Neural progenitor cell (in vitro differentiated cells): ENCODE measurements at places on chromosomes 16 and 17.

DNA sequence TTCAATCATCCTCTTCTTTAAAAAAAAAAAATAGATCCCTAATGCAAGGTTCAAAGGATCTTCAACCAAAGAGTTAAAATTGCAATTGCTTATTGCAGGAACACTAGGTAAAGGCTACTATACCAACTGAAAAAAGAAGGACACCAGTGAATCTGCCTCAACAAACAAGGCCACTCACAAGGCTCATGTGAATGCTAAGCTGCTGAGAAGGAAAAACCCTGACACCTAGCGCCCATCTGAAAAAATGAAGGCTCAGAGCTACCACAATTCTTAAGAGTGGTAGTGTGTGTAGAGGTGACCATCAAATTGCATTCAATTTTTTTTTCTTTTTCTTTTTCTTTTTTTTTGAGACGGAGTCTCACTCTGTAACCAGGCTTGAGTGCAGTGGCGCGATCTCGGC, 201.6 kb upstream of the C17orf78 start:
- peak; percentile 65 for DNase-seq

DNA sequence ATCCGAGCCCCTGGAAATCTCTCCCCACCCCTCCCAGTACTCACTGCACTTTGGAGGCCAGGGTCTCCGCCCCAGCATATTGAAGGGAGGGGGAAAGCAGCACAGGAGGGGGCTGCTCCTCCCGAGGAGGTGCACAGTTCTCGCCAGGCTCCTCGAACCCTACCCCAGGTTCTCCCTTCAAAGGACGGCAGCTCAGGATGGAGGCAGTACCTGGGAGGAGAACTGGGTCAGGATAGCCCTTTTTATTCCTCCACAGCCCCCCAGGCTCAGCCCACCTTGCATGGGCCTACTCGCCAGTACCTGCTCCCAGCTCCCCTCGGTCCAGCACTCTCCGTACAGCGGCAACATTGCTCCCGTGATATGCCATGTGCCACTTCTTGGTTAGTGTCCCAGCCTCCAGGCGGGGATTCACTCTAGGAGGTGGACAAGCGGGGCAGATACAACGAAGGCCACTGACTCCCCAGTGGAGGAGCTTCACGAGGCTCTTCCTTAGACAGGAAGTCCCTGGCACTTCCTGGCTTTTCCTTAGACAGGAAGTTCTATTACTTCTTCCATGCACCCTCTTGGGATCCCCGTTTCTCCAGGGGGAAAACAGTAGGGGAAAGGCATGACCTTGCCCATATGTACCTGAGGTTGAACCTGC, 2.1 kb upstream of the GPS2 start:
- no peak for DNase-seq

GRCh38 chr16:75263963-75264445, 12.6 kb upstream of the BCAR1 start:
- DNase-seq = no peak

GRCh38 chr16:67675579-67675935, 8.9 kb downstream of the C16orf86 start:
- DNase-seq = no peak

DNA sequence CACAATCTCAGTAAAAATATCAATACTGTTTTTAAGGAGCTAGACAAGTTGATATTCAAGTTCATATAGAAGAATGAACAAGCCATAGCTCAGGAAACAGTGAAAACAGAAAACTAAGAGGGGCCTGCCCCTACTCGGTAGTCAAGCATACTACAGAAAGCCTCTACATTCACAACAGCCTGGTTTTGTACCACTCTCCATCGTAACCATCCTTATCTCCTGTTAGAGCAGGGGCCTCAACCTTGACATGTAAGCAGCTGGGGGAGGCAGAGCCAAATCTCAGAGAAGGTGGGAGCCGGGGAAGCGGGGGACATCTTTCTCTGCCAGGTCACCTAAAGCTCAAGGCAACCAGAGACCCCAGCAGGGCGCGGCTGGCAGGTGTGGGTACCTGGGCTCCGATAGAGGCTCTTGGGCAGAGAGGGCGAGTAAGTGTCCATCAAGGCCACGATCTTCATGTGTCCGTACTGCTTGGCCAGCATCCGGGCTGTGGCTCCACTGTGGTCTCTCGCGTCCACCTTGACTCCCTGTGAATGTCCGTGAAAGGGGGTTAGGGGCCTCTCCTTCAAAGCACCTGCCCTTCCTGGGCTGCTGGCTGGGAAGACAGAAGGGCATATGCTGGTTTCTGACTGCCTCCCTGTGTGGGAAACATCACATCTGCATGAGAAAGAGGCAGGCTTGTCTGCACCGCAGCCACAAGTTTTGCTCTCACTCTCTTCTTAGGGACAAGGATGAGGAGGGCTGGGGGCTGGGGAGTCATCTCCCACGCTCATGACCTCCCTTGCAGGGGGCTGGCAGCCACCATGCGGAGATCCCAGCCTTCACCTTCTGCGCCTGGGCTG, 20.2 kb downstream of the ANKS3 start:
- no peak for DNase-seq

DNA sequence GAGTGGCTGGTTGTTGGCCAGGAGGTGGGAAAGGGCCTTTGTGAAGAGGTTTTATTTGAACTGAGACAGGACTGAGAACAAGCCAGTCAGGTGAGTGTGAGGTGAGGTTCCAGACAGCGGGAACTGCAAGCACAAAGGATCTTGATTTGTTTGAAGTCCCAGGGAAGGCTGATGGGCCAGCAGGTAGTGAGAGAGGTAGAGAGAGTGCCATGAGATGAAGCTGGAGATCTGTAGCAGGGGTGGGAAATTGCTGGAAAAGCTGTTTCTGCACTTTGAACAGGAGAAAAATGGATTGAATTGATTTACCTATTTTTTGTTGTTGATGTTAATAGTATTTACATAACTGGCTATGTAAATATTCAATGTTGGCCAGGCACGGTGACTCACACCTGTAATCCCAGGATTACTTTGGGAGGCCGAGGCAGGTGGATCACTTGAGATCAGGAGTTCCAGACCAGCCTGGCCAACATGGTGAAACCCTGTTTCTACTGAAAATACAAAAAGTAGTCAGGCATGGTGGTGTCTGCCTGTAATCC, 7.7 kb upstream of the DCTPP1 start:
- no peak for DNase-seq

GRCh38 chr16:50862818-50863643, 121.1 kb downstream of the CYLD start:
- DNase-seq = no peak

DNA sequence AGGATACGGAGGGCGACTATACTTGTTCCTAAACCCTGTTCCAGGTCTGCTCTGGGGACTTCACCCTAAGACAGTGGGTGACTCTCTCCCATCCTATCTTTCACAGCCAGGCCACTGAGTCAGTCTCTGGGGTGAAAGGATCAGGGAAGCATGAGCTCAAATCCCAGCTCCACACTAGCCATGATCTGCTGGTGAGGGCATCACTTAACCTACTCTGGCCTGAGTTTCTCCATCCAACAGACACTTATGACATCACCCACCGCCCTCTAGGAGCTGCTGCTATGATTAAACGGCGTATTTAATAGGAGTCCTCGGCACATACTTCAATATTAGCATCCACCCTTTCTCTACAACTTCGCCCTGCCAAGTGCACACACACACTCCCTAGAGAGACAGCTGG, 10.1 kb downstream of the GAST start:
- no peak for DNase-seq

GRCh38 chr16:57255686-57256415, 10.8 kb downstream of the ARL2BP start:
- no peak for DNase-seq

DNA sequence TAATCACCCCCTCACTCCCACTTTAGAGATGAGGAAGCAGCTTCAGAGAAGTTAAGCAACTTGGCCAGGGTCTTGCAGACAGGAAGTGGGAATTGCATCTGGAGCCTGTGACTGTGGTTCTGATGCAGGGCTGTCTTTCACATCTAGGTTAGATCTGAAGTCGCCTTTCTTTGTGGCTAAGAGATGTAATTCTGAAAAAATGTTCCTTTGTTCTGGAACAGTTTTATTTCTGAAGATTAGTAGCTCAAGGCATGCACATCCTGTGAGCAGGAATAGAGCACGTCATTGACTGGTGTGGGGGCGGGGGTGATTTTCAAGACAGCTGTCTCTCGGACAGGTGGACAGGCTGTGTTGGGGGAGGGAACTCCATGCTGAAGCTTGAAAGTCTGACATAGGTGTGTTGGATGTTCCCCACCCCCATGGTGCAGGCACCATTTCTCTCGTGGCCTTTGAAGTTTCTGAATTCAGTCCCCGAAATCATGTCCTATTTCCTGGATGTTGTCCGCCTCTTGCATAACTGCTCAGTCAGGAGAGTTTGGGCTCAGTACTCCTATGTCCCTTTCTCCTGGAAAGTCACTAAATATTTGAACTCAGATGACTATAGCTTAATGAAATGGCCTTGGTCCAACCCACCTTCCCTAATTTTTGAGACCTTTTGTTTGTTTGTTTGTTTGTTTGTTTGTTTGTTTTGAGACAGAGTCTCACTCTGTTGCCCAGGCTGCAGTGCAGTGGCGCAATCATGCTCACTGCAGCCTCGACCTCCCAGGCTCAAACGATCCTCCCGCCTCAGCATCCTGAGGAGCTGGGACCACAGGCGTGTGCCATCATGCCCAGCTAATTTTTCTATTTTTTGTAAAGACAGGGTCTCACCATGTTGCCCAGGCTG, 21.0 kb upstream of the HERPUD1 start:
- no peak for DNase-seq

DNA sequence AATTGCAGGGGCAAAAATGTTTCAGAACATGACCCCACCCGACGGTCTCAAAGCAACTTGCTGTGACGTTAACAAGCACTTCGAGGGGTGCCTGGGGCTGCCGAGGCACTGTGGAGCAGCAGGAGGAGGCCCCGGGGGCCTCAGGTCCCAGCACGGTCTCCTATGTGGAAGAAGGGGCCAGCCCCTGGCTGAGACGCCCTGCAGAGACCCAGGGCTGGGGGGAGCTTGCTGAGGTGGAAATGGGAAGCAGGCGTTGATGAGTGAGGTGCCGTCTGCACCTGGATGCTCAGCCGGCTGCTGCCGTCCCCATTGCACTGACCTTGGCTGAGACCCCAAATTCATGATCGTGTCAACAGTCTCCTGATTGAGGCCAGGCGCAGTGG, 46.5 kb downstream of the NT5M start:
- DNase-seq = no peak
